ENCODE measurements at places on chromosomes 16 and 17.

DNA sequence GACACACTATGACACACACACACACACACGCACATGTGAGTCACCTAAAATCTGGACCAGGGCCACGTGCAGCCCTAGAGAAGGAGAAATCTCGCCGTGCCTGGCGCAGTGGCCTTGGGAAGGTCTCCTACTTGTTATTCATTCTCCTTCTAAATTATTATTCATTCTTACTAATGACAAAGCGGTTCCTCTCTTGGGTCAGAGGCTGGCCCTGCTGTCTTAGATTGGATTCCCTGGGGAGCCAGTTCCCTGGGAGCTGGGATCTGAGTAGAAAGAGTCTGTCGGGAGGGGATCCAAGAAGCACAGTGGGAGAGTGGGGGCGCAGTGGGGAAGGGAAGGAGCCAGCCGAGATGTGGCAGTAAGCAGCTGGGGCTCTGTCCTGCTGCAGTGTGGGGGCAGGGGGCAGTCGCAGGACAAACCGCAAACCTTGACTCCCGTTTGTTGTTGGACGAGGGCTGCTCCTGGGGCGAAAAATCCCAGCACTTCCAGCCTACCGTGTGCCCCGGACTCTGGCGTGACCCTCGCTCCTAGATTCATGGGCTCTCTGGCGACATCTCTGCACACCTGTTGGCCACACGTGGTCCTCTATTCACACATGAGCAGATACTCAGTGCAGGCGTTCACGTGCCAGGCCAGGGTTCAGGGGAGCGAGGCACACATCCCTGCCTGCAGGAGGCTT, 18.7 kb upstream of the JPH3 start:
- DNase-seq, result no peak

GRCh38 chr17:61233991-61234750, 165.5 kb upstream of the TBX2 start:
- DNase-seq, result no peak

DNA sequence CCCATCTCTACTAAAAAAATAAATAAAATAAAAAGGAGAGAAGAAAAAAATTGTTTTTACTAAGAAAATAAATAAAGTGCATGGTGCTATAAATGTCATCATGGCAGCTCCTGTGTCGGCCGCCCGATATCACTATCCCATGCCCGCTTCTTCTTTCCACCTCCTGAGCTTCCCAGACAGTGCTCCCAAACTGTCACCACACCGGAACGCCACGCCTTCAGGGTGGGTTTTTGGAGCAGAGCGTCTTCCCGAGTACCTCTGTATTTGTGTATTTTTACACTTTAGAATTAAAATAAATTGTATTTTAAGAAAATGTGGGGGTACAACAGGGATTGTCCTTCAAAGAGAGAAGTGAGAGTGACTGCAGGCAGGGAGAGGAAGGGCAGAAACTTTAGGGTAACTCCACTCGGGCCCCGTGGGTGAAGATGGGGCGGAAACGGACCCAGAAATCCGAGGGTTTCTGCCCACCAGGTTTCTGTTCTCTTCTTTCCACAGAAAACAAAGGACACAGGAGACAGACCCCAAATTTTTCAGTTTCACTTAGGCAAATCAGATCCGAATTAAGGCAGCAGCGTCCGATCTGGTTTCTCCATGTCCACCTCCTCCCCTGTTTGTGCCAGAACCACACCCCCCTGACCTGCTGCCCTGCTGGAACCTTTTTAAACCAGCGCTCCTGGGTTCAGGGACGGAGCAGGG, 3.6 kb upstream of the ITGAX start:
- DNase-seq, result no peak

DNA sequence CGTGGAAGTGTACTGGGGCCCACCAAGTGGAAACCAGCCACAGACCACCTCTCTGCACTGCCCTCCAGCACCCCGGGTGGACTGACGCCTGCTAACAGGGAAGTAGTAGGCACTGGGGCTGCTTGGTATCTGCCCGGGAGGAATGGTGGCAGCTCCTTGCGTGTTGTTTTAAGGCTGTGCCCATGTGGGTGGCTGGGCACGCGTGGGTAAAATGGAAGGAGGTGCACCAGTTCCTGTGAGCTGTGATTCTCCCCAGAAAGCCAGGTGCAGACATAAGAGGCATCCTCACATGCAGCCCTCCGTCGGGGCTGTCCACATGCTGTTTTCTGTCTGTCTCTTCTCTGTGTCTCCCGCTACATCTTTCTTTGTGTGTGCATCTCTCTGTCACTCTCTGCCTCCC, 122.3 kb downstream of the ENGASE start:
- no peak for DNase-seq

GRCh38 chr17:6675201-6675825, 23.8 kb downstream of the C17orf100 start:
- DNase-seq, result no peak

GRCh38 chr17:33704856-33705255, 411.8 kb upstream of the ASIC2 start:
- DNase-seq, result no peak

- peak; percentile 95 for DNase-seq
These were observed 118.2 kb upstream of the KCNJ18 start for GRCh38 chr17:21573961-21574610.

DNA sequence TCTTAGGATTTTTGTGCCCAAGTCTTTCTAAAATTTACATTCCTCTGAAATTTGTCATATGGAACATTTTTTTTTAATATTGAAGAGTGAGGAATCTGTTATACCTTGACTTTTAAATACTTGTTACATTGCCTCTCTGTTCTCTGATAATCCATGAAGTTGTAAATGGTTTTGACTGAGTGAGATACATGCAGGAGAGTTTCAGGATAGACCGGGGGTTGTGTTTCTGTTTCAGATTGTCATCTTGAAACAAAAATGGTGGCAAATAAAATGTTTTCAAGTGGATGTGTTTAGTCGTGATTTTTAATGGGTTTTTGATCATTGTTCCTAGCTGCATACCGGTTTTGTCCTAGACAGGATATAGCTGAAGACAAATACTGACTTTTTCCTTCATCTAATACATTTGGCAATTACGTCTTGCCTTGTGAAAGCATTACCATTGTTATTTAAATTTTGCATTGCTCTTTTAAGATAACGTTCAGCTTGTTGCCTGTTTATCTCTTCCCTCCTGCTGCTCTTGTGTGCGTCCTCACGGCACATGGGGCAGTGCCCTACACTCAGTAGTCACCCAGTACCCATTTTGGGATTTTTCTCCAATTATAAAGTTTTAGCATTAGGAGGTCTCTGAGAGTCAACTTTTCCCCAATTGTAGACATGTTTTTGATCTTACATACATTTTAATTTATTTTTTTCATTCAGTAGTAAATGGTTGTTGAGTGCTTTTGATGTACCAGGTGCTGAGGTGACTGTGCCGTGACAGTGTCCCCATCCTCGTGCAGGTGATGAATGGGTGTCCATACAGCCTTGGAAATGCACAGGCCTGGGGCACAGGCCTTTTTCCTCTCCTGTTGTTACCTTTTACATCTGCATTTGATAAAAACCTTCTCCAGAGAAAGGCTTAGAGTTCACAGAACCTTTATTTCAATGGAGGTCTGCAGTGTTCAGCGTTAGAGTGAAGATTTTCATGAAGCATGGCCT, 169.9 kb downstream of the MSI2 start:
- DNase-seq, result no peak

- no peak for DNase-seq
These were observed 19.1 kb downstream of the DEXI start for GRCh38 chr16:10923146-10923649.

GRCh38 chr17:30796016-30796415, 28.5 kb downstream of the CRLF3 start:
- no peak for DNase-seq

DNA sequence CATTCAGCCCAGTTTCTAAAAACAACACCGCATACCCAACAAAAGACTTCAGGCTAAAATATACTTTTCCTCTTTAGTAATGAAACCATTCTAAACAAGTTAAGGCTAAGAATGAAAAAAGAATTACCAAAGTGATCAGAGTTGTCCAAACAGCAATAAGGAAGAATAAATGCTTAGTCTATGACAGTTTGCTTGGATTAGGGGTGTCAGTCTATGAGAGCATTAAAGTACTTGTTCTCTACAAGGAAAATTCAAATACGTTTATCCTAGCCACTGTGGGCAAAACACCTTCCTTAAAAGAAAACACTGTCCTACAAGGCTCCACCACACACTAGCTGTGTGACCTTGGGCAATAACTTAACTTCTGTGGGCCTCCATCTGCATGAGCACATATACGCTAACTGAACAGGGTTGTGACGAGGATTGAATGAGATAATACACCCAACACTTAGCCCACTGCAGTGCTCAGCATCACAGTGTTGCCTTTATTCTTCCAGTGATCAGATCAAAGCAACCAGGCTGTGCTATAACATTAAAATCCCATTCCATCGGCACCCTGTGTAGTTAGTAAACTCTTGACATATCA, 53.6 kb downstream of the TEX2 start:
- DNase-seq, result no peak

- DNase-seq, result no peak
These were observed 40.5 kb downstream of the WDR59 start for GRCh38 chr16:74944466-74944865.

- DNase-seq, result no peak
These were observed 12.7 kb upstream of the FOXN1 start for GRCh38 chr17:28493460-28493859.

DNA sequence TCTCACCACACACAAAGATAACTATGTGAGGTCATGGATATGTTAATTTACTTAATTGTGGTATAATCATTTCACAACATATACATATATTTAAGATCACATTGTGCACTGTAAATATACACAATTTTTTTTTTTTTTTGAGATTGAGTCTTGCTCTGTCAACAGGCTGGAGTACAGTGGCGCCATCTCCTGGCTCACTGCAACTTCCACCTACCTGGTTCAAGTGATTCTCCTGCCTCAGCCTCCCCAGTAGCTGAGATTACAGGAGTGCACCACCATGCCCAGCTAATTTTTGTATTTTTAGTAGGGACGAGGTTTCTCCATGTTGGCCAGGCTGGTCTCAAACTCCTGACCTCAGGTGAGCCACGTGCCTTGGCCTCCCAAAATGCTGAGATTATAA, 11.5 kb upstream of the PRSS54 start:
- peak; percentile 10 for DNase-seq

DNA sequence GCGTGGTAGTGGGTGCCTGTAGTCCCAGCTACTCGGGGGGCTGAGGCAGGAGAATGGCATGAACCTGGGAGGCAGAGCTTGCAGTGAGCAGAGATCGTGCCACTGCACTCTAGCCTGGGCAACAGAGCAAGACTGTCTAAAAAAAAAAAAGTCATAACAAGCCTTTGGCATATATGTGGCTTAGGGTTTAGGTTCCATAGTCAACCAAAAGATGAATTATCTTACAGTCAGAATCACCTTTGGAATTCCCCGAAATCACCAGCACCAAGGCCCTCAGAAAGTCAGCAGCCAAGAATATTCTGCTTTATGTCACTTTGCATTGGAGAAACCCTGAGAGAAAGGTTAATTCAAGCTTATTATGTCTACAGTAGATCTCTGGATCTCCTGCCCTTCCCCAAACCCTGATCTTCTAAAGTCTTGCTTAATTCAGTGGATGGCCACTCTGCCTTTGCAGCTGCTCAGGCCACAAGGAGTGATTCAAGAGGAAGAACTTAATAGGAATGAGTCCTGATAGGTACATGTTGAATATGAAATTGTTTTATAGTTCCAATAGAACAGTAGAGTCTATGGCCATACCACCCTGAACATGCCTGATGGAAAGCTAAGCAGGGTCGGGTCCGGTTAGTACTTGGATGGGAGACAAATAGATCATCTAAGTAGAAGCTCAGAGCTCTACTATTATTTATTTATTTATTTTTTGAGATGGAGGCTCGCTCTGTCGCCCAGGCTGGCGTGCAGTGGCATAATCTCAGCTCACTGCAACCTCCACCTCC, 196.0 kb upstream of the CACNG5 start:
- no peak for DNase-seq

Data from brain (organoid and tissue), 16 donors.